Stimulated activated CD8-positive, alpha-beta memory T cell treated with anti-CD3 and anti-CD28 coated beads, Interleukin-4, amount 100 ng/mL, for 4 hours (primary cell): ENCODE measurements at places on chromosomes 7 and 10.

DNA sequence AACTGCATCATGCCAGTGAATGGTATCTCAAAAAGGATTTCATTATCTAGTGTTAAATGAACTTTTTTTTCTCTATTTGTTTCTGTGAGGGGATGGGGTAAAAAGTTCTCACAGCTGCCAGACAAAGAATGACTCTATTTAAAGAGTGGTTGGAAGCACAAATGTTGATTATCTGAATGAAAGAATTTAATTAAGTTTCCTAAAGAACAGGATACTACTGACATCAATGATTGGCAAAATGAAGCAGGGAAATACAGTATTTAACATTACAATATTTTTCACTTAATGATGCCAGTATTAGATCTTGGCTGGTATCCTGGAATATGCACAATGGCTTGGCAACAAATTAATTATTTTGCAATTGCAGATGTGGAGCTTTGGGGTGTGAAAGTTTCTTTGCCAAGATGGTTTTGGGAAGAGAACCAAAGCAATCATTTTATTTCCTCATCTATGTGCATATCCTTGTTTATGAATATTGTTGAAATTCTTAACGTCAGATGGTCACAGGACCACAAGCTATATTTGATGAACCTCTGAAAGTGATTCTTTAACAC, 336.8 kb downstream of the ARL4A start:
- no peak for DNase-seq

DNA sequence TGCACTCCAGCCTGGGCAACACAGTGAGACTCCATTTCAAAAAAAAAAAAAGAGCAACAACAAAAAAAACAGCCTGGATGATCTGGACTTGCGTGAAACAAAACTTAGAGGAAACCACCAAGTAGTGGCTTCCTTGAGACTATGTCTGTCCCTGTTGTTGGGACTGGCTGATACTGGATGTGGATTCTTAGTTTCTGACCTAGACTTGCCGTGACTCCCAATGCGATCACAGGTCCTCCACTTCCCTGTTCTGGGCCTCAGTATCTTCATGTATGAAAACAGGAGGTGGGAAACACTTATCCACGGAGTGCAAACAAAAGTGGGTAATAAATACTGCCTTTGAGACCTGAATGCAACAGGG, 125.7 kb downstream of the PRPF18 start:
- no peak for DNase-seq

- no peak for DNase-seq
Measured at GRCh38 chr7:81120803-81121202, 202.0 kb upstream of the SEMA3C start.

- DNase-seq, result no peak
Measured at GRCh38 chr10:126349101-126349500, 39.2 kb downstream of the ADAM12 start.

DNA sequence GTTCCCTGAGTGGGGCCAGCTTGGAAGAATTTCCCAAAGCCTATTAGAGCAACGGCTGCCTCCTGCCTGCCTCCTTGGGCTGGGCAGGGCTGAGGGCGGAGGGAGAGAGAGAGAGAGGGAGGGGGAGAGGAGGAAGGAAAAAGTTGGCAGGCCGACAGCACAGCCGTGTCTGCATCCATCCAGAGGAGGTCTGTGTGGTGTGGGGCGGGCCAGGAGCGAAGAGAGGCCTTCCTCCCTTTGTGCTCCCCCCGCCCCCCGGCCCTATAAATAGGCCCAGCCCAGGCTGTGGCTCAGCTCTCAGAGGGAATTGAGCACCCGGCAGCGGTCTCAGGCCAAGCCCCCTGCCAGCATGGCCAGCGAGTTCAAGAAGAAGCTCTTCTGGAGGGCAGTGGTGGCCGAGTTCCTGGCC, at the start of gene AQP1:
TSS of gene AQP1 (plus strand) at position 293 of the 409 bp plus-strand sequence. CDS start at position 350, 57 bp downstream.
- no peak for DNase-seq

DNA sequence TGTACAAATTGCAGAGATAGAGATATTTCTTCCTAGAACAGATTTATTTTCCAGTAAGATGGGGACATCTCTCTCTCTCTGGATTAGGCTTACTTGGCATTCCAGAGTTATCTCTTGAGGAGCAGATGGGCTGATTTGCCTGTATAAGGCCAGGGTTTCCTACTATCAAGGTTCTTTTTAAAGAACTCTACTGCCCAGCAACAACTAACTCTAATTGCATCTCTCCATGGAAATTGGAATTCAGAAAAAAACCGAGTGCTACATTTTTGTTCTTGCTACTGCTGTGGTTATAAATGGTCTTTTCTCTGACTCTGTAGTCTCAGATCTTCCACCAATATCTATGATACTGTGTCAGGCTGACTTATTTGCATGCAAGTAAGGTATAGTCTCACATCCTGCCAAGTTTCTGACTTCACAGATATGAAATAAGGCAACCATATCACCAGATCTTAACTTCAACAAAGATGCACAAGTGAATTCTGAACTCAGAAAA, 161.1 kb downstream of the CRPPA start:
- no peak for DNase-seq

DNA sequence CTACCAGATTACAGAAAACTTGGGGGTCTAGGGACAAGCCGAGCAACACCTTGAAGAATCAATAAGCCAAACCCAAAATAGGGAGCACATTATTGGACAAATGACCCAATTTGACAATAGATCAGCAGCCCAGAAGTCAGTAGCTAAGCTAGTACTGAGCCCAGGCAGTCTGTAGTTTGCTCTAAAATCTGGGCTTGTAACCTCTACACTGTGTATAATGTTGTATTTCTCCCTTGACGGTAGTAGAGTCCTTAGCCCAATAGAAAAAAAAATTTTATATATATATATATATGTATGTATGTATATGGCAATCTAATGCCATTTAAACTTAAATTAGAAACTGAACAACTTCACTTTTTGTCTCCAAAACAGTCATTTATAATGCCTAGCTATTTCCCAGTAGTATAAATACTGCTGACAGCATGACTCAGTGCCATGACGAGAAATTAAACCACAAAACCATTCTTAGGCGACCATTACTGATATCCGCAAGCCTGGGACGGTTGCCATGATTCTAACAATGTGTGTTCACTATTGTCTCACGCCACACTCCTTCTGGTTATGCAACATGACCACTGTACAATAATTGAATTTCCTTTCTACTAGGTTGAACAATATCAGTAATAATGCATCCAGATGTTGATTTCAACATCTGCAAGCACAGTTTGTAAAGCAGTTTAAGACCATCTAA, 110.5 kb downstream of the IPMK start:
- DNase-seq, result no peak

GRCh38 chr7:78677391-78677790, 776.1 kb downstream of the MAGI2 start:
- no peak for DNase-seq

DNA sequence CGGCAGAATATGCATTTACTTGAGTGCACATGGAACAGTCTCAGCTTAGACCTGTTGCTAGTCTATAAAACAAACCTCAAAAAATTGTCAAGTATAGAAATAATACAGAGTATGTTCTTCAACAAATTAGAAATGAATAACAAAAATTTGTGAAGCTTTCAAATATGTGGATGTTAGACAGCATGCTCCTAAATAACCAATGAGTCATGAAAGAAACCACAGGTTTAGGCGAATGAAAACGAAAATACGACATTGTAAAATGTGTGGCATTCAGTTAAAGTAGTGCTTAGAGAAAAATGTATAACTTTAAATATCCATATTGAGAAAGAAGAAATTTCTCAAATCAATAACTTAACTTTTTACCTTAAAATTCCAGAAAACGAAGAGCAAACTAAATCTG, 760.0 kb upstream of the SORCS1 start:
- no peak for DNase-seq

GRCh38 chr7:96266580-96266979, 55.3 kb downstream of the SLC25A13 start:
- DNase-seq, result no peak

- no peak for DNase-seq
Measured at GRCh38 chr7:112410092-112410491, 40.2 kb upstream of the IFRD1 start.

GRCh38 chr10:112382515-112383235, 8.8 kb downstream of the ACSL5 start:
- DNase-seq, result no peak

- no peak for DNase-seq
Measured at GRCh38 chr10:44376472-44377099, 8.3 kb downstream of the CXCL12 start.

DNA sequence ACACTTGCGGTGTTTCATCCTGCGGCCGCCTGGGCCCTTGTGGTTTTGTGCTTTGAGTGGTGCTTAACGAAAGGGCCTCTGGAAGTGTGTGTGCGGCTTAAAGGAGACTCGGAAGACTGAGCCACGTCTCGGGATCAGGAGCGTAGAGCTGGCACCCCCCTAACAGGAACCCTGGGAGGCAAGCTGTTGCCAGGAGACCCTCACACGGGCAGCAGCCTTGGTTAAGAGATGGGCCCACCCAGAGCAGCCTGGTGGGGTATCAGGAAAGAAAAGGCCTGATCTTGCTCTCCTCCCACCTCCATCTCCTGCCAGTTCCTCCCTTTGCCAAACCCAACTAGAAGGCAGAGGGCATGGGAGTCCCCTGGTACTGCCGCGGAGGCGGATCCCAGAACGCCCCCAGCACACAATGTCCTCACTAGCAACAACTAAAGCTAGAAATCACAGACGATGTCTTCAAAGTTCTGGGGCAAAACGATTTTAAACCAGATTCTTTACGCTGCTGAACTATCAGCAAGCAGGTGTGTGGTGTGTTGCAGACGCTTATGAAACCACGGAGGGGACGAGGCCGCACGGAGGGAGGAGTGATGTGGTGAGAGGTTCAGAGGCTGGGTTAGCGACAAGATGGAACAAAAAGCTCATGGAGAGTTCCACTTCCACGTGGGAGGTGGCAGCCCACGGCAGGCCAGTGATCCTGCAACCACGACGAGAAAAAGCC, 67.0 kb upstream of the INPP5A start:
- DNase-seq, result no peak

DNA sequence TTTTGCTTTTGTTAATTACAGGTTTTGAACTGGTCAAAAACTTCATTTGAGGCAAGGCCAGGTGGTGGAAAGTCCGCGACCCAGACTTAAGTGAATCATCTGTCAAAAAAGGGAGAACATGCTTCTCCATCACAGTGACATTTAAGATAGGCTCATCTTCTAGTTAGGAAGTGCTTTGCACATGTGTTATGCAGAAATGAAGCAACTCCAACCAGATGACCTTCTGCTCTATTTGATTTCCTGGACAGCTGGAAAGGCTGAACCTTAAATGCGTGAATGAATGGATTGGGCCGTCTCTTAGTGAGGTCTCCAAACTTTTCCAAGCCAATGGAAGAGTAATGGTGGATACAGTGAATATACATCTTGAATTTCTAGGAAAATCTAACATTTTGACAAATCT, 101.6 kb upstream of the FAM13C start:
- DNase-seq, result no peak

GRCh38 chr7:157271315-157271990, 65.4 kb upstream of the DNAJB6 start:
- DNase-seq, result no peak

- no peak for DNase-seq
Measured at GRCh38 chr10:75466886-75467285, 35.5 kb downstream of the LRMDA start.

DNA sequence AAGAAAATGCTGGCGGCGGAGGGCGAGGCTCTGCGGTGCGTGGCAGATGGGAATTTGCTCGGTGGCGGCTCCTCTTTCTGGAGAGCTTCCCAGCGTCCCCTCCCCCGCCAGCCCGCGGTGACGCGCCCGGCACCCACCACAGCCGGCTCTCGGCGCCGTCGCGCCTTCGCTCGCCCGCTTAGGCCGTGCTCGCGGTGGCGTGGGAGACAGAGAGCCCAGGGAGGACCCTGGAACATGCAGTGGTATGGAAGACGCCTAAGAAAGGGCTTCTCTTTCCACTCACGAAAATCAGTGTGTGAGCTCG, 576 bp upstream of the CSGALNACT2 start:
- DNase-seq, result peak; percentile 21

DNA sequence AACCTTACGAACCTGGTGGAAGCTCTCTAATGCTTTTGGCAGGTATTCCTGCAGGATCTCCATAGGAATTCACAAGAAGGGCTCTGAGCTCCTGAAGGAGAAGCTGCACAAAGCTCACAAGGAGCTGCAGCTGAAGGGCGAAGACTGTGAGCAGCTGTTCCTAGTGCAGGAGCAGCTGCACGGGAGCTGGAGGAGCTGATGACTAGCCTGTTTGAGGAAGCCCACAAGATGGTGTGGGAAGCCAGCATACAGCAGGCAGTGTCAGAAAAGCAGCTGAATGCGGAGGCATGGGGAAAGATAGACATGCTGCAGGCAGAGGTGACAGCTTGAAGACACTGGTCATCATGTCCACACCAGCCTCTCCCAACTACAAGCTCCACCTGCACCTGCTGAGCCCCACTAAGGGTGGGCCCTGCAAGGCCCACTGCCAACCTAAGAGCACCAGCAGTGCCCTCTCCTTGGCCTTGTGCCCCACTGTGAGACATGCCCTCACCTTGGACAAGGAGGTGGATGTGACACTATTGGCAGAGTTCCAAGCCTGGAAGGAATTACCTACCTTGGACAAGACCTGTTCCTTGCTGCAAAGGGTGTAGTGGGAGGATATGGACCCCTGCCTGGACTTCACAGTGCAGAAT, 250.6 kb downstream of the BBS9 start:
- DNase-seq, result no peak
